ENCODE measurements at places on chromosomes 1 and 21. TPM values are rescaled to one million over a fixed set of nuclear protein-coding genes. Genes with fewer than 3 reads are reported as not detected.

KCNJ9 gene
- total RNA-seq, result not detected

DISP1 gene
- 6.2 TPM for total RNA-seq

HTR6 gene
- not detected for total RNA-seq

DNA sequence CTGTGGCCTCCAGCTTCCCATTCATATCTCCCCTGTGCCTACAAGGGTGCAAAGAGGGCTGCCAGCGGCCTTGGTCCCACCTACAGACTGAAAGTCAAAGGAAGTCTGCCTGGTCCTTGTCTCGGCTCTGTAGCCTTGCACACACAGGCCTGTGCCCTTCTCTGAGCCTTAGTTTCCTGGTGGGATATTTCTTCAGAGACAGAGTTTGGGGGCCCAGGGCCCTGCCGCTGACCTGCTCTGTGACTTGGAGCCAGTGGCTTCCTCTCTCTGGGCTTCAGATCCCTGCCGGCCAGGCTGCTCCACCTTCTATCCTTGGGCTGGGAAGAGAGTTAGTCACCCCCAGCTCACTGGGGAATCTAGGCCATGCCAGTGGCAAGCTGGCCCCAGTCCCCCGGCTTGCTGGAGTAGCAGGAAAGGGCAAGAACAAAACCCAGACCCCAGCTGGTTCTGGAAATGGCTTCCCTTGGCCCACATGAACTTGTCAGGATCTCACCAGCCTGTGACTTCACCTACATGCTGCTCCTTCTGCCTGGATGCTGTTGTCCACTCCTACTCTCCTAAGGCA is 1.0 kb upstream of the TMEM61 start:
- H3K27me3 ChIP-seq, result no peaks in the 10 kb centered on the region
- H3K27ac ChIP-seq, result no peak overlapping the region
- H3K4me3 ChIP-seq, result no peak overlapping the region
- H3K4me1 ChIP-seq, result peaks cover 14% of the 10 kb centered on the region

GRCh38 chr1:234597894-234598293 is 12.1 kb downstream of the IRF2BP2 start:
- H3K4me3 ChIP-seq, result no peak overlapping the region
- peaks cover 41% of the 10 kb centered on the region for H3K4me1 ChIP-seq
- H3K27me3 ChIP-seq, result no peaks in the 10 kb centered on the region
- DNase-seq, result peak; percentile 61
- H3K36me3 ChIP-seq, result no peaks in the 10 kb centered on the region
- H3K27ac ChIP-seq, result no peak overlapping the region

DNA sequence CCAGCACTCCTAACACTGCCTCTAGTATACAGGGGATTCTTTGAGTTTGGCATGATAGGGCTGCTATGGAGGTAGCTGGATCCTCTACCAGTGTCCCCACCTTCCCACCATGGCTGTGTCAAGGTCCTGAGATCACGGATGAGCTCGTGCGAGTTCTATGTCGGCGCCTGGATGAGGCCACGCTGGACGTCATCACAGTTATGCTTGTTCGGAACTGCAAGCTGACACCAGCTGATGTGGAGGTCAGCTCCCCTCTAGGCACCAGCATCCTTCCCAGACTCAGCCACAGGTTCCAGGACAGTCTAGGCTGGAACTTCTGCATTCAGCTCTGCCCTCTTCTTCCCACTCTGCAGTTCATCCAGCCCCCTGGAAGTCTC is 15.2 kb downstream of the HYI start:
- no peaks in the 10 kb centered on the region for H3K4me1 ChIP-seq
- no peak overlapping the region for H3K4me3 ChIP-seq
- H3K27me3 ChIP-seq, result no peaks in the 10 kb centered on the region
- H3K36me3 ChIP-seq, result peaks cover 14% of the 10 kb centered on the region
- DNase-seq, result peak; percentile 6
- no peak overlapping the region for H3K27ac ChIP-seq

DNA sequence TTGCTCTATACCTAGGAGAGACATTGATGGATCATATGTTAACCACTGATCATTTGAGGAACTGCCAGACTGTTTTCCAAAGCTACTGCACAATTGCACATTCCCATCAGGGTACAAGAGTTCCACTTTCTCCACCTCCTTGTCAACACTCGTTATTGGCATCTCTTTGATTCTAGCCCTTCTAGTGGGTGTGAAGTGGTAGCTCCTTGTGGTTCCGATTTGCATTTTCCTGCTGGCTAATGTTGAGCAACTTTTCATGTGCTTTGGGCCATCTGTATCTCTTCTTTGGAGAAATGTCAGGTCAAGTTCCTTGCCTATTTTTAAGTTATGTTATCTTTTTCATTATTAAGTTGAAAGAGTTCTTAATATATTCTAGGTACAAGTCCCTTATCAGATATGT is 90.1 kb downstream of the DMRTB1 start:
- no peak overlapping the region for H3K27ac ChIP-seq
- no peaks in the 10 kb centered on the region for H3K4me1 ChIP-seq
- H3K27me3 ChIP-seq, result no peaks in the 10 kb centered on the region
- no peak for DNase-seq
- H3K36me3 ChIP-seq, result no peaks in the 10 kb centered on the region

DNA sequence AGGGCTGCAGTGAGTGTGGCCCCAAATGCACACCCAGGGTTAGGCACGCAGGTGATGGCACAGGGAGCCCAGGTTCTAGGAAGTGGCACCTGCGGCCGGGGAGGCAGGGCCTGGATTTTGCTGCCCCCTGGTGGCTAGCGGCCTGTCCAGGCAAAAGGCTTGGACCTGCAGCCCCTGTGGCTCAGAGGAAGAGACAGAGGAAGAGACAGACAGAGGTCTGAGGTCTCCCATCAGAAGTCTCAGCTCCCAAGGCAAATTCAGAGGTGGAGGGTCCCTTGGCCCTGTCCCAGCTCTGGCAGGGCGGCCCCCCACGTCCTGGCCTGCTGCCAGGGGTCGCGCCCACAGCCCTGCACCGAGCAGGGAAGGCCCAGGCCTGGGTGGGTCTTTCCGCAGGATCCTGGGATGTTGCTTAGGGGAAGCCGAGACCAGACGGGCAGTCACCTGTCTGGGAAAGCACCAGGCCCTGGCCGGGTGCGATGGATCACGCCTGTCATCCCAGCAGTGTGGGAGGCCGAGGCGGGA is 8.0 kb upstream of the TNFRSF14 start:
- no peak overlapping the region for H3K4me3 ChIP-seq
- peak overlapping the region; percentile 92 for H3K27ac ChIP-seq
- no peaks in the 10 kb centered on the region for H3K36me3 ChIP-seq
